ENCODE measurements at places on chromosomes 2 and 18.

- DNase-seq: no peak
Observed at GRCh38 chr2:12116228-12116750, 369.9 kb downstream of the LPIN1 start.

- no peak for DNase-seq
Observed at GRCh38 chr18:59505356-59505755, 146.3 kb upstream of the LMAN1 start.

GRCh38 chr2:21804151-21804550, 680.4 kb downstream of the TDRD15 start:
- no peak for DNase-seq

GRCh38 chr18:57084331-57085271, 62.3 kb upstream of the BOD1L2 start:
- DNase-seq: no peak

All from mammary epithelial cell (primary cell).